HS-5 (cell line): ENCODE measurements at places on chromosomes 7 and 10.

DNA sequence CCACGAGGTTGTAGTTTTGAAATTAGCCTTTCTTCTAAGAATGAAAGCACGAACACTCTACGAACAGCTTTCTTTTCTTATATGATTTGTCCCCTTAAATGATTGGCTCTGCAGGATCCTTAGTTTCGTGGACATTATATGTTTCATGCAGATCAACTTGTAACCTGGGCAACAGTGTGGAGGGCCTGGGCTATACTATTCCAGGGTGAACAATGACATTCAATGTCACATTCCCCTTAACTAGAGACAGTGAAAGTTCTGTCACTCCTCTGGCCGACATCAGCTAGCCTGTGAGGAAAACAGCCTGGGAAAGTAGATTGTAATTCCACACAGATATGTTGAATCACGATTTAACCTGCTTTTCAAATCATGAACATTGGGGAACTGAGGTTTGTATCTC is 23.4 kb downstream of the TAS2R16 start:
- no peak for DNase-seq

DNA sequence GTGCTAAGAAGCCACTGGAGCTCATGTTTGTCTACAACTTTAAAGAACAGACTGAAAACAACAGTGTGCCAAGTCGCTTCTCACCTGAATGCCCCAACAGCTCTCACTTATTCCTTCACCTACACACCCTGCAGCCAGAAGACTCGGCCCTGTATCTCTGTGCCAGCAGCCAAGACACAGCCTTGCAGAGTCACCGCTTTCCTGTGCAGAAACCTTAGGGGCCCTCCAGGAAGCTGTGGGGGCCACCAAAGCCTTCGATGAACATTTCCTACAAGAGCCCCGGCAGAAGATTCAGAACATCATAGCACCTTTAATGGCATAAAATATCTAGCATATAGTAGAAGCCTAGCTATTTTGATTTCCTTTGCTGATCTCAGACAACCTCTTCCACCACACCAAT is 88.0 kb upstream of the PRSS58 start:
- no peak for DNase-seq

- no peak for DNase-seq
These were observed 16.6 kb upstream of the FAS start for GRCh38 chr10:88974012-88974411.

DNA sequence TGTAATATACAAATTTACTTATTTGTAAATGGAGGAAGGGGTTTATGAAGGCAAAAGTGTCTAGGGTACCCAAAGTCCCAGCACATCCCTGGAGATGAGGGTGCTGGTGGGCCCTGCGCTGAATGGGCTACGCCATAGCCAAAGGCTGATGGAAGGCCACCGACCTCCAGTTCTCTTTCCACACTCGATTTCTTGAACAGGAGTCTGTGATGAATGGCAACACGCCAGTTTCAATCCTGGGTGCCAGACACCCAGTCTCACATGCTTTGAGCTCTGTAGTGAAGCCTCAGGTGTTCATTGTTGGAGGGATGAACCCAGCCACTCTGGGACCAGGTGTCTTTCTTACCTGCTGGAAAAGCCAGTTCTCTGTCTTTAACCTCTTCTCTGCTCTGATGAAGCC is 752 bp downstream of the LRMDA start:
- no peak for DNase-seq

GRCh38 chr7:66307591-66308215 is 102.6 kb downstream of the TPST1 start:
- DNase-seq, result no peak

DNA sequence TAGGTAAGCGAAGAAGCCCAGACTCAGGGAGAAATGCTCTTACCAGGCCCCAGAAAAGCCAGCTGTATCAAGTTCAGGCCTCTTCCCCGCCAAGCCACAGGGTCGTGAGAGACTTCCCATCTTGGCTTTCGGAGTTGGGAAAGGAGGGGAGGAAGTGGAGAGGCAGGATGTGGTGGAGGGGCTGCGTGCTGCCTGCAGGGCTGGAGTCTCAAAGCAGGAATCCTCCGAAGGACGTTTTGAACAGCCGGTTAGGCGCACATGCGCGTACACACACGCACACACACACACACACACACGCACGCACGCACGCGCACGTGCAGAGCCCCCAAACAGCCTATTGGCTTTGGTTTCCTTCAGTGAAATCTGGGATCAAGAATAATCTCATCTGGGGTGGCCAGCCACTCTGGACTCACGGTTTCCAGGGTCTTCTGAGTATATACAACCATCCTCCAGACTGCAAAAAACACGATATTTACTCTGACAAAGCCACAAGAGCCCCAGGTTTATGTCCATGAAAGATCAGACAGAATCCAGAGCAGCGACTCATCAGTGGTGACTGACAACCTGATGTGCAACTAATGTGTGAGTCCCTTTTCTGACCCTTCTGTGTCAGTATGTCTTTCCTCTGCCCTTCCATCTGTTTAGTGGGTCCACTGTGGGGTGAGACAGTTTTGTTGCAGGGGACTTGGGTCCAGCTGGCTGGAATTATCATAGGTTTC is 115.0 kb upstream of the ZNF438 start:
- DNase-seq, result peak; percentile 35

DNA sequence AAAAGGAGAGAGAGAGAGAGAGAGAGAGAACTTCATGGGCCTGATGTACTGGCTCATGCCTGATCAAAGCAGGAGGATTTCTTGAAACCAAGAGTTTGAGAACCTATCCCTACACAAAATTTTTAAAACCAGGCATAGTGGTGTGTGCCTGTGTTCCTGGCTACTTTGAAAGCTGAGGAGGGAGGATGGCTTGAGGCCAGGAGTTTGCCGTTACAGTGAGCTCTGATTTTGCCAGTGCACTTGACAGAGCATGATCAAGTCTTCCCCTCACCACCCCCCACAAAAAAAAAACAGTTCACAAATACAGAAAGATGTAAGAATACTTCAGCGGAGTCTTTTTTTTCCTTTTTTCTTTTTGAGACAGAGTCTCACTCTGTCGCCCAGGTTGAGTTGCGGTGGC is 52.1 kb upstream of the CCAR1 start:
- DNase-seq, result no peak
